Suppressor macrophage treated with lipopolysaccharide for 1 hour (primary cell): ENCODE measurements at places on chromosomes 1 and 21.

- DNase-seq, result peak; percentile 73
These were observed 269.5 kb downstream of the HHAT start for GRCh38 chr1:210598135-210598652.

DNA sequence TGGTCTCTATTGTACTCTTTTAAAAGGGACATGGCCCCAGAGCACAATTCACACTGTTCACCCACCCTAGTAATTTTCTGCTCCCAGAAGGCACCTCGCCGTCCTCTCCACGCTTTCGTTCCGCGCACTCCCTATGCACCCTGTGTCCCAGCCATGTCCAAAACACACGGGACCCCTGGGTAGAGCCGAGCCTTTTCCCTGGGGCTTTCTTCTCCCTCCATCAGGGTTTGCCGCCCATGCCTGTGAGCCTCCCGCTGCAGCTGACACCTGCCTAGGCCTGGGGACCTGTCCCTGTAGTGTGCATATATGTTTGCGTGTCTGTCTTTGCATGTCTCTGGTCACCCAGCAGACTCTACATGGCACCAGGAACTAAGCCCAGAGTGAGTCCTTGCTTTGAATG, 302.7 kb downstream of the PCP4 start:
- no peak for DNase-seq

GRCh38 chr1:242147096-242147976, 148.4 kb upstream of the MAP1LC3C start:
- DNase-seq, result peak; percentile 66

DNA sequence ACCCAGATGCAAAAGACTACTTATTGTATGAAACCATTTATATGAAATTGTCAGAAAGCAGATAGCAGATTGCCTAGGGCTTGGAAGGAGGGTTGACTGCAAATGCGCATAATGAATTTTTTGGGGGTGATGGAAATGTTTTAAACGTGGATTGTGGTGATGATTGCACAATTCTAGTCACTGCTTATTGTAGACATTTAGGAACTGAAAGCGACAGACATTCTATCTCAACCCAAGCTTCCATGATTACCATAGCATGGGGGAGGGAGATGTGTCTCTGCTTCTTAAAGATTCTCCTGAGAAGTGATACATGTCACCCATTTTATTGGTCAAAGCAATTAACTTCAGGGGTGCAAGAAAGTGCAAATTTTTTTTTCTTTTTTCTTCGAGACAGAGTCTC, 2.8 kb upstream of the MTF2 start:
- peak; percentile 58 for DNase-seq

GRCh38 chr1:233240371-233240770, 55.2 kb downstream of the PCNX2 start:
- DNase-seq, result no peak

GRCh38 chr1:966135-966703, at the start of gene PLEKHN1:
Gene PLEKHN1, plus strand, starts transcription at chr1:966482. Its CDS starts 50 bp downstream, at chr1:966532.
- DNase-seq, result peak; percentile 70
